ENCODE measurements at places on chromosomes 2 and 18.

DNA sequence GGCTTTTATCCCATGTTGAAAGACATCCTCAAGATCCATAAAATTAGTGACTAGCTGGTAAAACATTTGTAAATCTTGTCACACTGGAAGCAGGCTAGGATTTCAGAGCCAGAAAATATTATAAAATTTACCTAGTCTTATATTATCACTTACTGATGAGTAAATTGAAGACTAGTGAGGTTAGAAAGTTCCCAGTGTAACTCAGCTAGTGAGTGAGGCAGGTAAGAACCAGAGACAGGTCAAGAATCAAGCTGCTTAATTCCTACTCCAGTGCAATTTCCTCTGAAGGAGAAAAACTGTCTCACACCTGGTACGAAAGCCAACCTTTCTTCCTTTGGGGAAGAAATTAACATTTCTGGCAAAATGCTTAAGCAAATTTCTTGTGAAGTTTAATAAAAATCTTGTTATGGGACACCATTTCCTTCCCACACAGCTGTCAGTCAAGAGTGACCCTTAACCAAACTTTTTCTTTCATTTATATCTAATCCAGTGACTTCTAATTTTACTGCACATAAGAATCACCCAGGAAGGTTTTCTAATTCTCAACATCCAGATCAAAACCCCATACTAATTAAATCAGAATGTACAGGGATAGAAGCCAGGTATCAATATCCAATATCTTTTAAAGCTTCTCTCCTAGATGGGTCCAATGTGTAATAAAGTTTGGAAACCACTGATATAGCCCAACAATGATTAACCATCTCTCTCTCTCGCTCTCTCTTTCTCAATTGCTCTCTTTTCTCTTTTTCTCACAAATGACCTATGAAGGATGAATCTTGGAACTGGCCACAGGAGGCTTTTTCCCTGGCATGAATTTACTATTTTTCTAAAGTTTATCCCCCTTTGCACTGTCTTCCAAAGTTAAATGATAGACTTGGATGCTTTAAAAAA, 264.3 kb upstream of the SLC39A10 start:
- no peak for DNase-seq

- no peak for DNase-seq
Observed at GRCh38 chr18:63617049-63617914, 26.8 kb downstream of the SERPINB4 start.

- no peak for DNase-seq
Observed at GRCh38 chr2:118693287-118693822, 154.1 kb downstream of the EN1 start.

GRCh38 chr2:96993367-96993766, 7.0 kb upstream of the FAM178B start:
- no peak for DNase-seq

DNA sequence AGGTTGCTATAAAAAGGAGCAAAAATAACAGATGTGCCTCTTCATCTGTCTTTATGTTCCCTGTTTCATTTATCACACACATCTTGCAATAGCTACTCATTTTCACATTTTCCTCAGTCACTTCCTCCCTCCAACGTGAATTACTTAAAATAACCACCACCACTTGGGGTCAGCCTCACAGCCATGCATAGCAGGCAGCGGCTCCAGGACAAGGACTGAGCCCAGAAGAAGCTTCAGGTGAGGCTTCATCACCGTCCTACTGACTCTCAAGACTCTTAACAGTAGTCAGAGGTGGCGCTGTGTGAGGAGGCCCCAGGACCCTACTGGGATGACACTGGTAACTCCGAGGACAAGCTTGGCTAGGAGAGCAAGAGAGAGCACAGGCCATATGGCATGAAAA, 15.5 kb upstream of the ST8SIA5 start:
- no peak for DNase-seq

DNA sequence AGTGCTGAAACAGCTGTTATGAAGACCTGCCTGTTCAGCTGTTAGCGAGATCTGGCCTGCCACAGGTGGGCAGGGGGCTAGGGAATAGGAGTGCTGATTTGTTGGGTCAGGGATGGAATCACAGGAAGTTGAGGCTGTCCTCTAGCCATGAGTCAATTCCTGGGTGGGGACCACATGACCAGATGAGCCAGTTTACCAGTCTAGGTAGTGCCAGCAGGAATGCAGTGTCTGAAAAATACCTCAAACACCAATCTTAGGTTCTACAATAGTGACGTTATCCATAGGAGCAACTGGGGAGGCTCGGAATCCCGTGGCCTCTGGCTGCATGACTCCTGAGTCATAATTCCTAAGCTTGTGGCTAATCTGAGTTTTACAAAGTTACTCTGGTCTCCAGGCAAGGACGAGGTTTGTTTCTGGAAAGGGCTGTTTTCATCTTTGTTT, 44.9 kb downstream of the DYSF start:
- no peak for DNase-seq

DNA sequence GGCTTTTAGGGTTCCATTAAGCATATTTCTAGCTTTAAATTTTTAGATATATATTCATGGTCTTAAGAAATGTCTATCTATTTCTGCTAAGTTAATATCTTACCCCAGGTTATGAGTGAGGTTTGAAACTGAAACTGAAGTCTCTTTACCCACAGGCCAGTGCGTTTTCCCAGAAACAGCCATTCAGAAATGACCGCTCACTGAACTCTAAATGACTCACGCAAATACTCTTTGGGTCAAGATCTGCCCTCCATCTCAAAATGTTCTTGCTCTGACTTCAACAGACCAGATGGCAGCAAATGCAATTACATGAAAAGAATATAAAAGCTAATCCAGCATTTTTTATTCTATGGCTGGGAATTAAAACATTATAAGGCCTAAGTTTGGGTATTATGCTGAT, 315.2 kb downstream of the TDRD15 start:
- no peak for DNase-seq

DNA sequence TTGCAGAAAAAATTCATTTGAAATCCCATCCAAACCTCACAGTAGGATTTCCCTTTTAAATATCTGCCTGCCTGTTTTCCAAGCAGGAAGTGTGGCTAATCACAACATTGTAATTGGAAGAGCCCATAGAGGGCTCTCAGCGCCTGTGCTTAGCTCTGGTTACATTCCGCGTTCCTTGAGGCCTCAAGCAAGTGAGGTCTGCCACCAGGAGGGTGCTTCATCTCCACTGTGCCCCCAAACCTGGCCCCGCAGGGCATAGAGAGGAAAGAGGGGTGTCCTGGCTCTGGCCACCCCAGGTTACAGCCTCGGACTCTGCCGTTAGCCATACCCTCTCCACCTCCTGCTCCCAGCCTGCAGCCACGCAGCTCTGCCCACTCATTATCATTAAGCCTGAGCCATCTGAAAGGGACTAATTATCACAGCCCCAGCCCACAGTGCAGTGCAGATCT, 214.8 kb downstream of the SP3 start:
- DNase-seq, result no peak

GRCh38 chr18:63578357-63578958, 8.7 kb upstream of the SERPINB13 start:
- no peak for DNase-seq

DNA sequence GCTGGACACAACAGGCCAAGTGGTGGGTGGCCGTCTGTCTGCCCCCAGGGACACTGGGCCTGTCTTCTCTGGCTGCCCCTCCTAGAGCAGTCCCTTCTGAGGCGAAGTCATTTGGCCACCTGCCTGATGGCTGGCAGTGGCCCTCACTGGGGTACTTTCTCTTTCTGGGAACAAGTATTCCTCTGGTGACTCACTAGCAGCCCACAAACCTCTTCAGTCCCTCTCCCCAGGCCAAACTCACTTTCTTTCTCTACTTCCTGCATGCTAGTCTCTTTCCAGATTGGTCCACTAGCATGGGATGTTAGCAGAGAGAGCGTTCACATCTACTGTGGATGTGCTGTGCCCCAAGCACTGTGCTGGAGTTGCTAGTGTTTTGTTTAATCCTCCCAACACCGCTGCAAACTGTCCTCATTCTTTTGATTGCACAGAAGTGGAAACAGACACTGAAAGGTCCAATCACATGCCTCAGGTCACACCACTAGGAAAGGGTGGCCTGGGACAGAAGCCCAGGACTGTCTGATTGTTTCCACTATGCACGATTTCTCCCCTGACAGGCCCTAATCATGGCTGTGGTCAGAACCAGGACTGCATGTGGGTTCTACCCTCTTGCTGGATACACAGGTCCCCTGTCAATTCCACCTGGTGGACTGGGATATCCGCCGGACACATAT, 5.2 kb downstream of the DYSF start:
- DNase-seq, result no peak

GRCh38 chr2:241048149-241048948, 49.9 kb downstream of the SNED1 start:
- no peak for DNase-seq

GRCh38 chr2:111715987-111716904, 167.7 kb downstream of the ANAPC1 start:
- no peak for DNase-seq

- DNase-seq, result no peak
Observed at GRCh38 chr18:59697236-59697932, at the start of gene CCBE1. CCBE1 (minus strand) TSS chr18:59697423.

GRCh38 chr18:72762515-72763122, 105.2 kb downstream of the NETO1 start:
- DNase-seq, result no peak

DNA sequence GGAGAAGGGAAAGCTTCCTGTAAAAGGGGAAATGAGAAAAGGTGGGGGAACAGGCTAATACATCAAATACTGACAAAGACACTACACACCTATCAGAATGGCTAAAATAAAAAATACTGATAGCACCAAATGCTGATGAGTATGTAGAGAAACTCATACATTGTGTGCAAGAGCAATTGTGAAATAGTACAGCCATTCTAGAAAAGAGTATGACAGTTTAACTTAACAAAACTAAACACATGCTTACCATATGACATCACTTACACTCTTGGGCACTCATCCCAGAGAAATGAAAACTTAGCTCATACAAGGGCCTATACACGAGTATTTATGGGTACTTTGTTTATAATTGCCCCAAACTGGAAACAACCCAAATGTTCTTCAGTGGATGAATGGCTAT, 53.4 kb downstream of the ZNF638 start:
- no peak for DNase-seq

DNA sequence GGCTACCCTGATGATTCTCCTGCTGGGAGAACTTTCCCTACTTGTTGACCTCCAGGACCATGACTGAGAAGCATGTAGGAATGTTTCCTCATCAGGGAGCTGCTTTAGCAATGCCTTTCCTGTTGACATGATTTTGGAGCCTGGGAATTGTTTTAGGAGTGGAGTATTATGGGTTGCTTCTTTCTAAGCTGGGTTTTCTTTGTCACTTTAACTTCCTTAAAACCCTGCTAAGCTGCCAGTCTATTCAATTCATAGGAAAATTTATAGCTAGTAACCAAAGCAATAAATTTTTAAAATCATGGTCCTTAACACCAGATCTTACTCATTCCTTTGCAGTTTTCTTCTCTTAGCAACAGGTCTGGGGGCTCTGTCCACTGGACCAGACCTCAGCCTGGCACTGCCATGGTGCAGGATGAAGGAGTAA, 125.6 kb upstream of the TACR1 start:
- DNase-seq, result no peak

- no peak for DNase-seq
Observed at GRCh38 chr2:152100961-152101360, 2.1 kb upstream of the CACNB4 start.

GRCh38 chr2:25306777-25307368, 34.9 kb downstream of the DNMT3A start:
- DNase-seq, result no peak

GRCh38 chr2:129490641-129491040, 488.8 kb upstream of the RAB6C start:
- no peak for DNase-seq

DNA sequence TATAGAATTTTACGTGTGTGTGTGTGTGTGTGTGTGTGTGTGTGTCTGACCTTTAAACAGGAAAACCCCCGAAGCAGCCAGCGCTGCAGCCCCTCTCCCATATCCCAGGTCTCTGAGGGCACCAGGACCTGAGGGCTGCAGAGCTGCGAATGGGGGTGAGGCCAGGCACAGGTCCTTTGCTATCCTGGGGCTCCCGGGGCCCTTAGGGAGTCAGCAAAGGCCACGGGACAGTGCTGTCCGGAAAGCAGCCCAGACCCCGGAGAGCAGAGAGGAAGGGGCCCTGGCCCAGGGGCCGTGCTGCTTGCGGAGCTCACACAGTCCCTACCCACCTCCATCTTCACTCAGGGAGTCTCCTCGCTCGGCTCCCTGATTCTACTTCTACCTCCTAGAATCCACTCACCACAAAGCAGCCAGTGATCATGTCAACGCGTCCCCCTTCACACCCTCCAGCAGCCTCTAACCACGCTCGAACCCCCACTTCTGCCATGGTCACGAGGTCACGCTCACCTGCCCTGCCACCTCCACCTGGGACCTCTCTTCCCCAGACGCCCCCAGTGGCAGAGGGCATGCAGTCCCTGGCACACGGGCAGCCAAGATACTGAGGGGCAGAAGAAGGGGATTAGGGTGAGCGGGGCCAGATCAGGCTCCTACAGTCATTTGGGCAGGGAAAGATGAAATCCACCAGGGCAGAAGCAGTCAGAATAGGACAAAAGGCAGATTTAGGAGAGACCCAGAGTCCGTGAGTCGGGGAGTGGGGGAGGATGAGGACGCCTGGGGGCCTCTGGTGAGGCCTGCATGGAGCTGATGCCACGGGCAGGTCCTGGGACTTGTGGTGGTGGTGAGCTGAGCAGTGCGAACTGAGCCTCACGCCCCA, 86.7 kb downstream of the USP40 start:
- DNase-seq, result no peak

DNA sequence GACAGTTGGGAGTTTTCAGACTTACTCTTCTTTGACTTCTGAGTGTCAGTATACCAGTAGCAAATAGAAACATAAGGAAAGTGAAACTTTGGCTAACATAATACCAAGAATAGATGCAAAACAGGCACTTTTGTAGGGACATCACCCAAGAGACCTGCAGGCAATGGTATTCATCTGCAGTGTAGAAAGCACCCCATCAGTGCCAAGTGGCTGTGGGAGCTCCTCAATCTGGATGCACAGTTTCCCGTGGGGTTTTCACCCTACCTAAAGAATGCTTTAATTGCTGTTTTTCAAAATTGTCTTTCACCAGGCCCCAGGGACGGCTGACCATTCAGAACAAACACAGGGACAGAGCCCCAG, 96.6 kb upstream of the GPR45 start:
- no peak for DNase-seq

- no peak for DNase-seq
Observed at GRCh38 chr18:4797002-4797685, 342.0 kb upstream of the DLGAP1 start.

DNA sequence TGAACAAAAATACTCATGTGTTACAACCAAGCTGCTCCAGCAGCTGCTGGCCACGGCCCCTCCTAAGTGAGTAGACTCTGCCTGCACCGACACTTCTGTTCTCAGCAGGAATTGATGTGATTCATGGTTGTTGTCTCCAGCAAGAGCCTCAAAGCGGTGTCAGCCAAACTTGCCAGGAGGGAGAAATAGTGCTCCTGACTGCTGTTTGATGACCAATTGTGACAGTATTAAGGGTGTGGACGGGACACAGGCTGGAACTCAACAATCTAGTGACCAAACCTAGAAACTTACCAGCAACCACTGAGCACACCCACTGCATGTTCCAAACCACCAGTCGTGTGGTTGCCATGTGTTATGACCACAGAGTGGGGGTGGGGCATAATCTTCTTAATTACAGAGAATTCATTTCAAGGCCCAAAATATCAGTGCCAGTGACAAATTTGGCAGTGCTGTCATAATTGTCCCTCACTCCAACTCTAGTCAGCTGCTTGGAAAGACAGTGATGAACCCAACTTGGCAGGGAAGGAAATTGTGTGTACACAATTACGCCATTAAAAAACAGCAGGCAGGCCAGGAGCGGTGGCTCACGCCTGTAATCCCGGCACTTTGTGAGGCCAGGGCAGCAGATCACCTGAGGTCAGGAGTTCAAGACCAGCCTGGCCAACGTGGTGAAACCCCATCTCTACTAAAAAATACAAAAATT, 30.4 kb downstream of the FBLN7 start:
- no peak for DNase-seq
